ENCODE measurements at places on chromosomes 12 and 14.

DNA sequence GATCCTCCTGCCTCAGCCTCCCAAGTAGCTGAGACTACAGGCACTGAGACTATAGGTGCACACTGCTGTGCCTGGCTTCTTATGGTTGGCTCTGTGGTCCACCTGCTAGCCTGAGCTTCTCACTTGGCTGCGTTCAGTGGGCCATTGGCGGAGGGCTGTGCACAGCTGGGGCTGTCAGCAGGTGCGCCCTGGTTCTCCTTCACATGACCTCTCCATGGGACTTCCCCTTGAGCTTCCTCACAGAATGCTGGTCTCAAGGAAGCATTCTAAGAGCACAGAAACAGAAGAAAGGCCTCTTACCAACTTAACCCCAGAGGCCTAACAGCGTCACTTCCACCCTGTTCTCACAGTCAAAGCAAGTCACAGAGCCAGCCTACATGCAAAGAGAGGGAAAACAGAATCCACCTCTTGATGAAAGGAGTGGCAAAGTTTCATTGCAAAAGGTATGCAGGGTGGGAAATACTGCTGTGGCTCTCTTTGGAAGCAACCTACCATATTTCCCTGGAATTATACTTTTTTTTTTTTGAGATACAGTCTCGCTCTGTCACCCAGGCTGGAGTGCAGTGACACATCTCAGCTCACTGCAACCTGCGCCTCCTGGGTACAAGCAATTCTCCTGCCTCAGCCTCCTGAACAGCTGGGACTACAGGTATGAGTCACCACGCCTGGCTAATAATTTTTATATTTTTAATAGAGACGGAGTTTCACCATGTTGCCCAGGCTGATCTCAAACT is 9.3 kb downstream of the RILPL2 start:
- DNase-seq: no peak

GRCh38 chr12:65427646-65428045 is 149.2 kb downstream of the MSRB3 start:
- no peak for DNase-seq

- no peak for DNase-seq
These were observed 67.6 kb downstream of the NOC4L start for GRCh38 chr12:132211816-132212215.

DNA sequence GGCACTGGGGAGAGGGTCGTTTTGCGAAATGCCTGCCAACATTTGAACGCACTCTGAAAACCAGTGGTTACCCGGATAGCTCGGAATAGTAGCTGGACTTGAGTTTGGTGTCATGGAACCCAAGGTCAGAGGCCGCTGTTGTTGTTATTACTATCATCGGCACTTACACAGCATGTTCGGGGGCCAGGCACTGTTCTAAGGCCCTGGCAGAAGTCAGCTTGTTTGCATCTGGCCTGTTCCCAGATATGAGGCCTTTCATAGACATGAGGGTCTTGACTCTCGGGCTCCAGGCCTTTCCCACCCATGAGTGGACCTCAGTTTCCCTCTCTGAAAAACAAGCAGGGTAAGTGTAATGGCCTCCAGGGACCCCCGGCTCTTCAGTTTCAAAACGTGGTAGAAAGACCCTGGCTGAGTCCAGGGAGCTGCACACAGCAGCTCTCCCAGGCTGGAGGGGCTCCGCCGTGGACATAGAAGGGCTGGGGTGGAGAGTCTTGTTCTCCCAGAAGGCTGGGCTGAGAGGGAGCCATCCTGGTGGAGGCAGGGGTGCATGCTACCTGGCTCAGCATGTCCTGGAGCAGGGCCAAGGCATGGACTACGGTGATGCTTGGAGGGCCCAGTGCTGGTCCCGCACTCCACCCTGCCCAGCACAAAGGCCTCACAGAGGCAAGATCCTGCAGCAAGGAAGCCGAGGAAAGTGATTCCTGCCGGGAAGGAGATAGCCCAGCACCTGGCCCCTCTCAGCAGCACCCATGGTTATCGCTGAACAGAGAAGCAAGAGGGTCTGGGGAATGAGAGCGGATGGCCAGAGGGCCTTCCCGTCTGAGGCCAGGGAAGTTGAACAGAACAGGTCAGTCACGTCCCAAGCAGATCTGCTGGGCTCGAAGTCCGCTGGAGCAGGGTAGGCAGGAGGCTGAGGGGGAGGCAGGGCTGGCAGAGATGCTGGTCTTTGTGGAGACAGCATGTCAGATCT is 63.5 kb upstream of the C14orf180 start:
- DNase-seq: no peak

GRCh38 chr12:88624911-88625310 is 44.6 kb upstream of the KITLG start:
- DNase-seq: no peak

DNA sequence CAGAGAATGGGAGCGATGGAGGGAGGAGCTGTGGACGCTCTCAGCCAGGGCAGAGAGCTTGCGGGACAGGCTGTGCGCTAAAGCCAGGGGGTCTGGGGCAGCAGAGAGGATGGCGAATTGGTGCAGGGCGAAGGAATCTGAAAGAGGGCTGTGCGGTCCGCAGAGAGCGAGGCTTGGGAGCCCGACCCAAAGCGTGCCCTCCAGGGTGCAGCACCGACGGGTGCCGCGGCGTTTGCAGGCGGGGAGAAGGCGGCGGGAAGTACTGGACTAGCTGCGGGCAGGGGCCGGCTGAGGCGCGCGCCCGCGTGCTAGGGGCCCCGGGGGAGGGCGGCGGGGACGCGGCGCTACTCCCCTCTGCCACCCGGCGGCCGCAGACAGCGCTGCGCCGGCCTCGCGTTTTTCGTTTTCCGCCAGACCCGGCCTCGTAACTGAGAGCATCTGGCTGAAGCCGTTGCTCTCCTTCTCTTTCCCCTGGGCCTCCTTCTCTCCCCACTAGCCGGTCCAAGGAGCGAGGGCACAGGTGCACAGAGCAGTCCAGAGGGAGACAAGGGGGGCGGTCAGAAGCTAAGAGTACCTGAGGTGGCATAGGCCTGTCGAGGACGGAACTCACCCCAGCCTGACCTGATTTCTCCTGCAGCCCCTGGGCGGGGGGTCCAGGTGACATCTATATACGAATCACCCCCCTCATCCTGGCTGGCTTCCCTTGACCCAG is 24.9 kb downstream of the SLC6A12 start:
- DNase-seq: peak; percentile 54

GRCh38 chr12:108820707-108821406 is 36.5 kb downstream of the SSH1 start:
- DNase-seq: no peak

GRCh38 chr12:674272-674781 is 11.1 kb upstream of the NINJ2 start:
- DNase-seq: no peak

DNA sequence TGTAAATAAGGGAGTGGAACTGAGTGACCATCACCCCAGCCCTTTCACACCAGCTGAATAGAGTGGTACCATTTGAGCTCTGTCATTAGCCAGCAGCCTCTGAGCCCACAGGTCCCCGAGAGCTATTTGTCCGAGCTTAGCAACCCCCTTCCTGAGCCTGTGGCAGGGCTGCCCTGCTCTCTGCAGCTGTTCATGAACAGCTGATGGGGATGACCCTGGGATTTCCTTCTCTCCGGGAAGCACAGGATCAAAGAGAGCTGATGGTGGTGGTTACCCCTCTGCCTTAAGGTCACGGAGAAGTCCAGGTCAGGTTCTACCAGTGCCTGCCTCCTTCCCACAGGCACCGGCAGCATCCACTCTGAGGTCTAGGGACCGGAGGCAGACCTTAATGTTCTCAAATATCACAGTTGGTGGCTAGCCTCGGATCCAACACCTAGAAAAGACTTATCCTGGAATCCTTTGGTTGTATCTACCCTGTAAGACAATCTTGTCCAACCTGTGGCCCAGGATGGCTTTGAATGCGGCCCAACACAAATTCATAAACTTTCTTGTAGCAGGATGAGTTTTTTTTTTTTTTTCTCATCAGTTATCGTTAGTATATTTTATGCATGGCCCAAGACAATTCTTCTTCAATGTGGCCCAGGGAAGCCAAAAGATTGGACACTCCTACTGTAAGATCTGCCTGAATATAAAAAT is 81.1 kb downstream of the ESRRB start:
- no peak for DNase-seq

DNA sequence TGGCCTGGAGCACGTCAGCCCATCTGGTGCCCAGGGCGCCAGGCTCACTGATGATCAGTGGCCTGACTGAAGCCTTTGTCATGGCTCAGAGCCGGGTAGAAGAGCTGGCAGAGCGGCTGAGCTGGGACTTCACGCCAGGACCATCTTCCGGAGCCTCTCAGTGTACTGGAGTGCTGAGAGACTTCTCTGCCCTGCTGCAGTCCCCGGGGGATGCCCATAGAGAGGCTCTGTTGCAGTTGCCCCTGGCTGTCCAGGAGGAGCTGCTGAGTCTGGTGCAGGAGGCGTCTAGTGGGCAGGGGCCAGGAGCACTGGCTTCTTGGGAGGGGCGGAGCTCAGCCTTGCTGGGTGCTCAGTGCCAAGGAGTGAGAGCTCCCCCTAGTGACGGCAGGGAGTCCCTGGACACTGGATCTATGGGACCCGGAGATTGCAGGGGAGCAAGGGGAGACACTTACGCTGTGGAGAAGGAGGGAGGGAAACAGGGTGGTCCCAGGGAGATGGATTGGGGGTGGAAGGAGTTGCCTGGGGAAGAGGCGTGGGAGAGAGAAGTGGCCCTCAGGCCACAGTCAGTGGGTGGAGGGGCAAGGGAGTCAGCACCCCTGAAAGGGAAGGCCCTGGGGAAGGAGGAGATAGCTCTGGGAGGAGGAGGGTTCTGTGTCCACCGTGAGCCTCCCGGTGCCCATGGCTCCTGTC is 2.0 kb downstream of the KHNYN start:
- peak; percentile 88 for DNase-seq

DNA sequence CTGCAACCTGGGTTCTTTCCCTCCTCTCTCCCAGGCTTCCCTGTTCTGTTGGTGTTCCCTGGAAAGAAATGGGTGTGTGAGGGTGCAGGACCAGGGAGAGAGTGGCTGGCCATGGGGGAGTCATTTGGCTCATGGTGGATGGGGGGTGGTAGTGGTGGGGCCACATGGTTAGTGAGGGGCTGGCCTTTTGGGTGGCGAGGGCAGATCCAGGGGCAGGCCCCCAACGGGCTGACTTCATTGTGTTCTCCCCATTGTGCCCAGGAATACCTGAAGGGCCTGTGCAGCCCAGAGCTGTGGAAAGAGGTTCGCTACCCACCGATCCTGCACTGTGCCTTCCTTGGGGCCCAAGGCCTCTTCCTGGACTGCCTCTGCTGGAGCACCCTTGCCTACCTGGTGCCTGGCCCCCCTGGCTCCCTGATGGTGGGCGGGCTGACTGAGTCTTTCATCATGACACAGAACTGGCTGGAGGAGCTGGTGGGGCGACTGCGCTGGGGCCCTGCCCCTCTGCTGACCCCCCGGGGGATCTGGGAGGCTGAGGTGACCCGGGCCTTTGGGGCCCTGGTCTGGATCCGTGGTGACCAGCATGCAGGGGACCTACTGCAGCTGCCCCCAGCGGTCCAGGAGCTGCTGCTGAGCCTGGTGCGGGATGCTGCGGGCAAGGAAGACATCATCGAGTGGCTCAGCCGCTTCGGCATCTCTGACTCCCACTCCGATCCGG is 9.0 kb downstream of the NYNRIN start:
- DNase-seq: no peak

DNA sequence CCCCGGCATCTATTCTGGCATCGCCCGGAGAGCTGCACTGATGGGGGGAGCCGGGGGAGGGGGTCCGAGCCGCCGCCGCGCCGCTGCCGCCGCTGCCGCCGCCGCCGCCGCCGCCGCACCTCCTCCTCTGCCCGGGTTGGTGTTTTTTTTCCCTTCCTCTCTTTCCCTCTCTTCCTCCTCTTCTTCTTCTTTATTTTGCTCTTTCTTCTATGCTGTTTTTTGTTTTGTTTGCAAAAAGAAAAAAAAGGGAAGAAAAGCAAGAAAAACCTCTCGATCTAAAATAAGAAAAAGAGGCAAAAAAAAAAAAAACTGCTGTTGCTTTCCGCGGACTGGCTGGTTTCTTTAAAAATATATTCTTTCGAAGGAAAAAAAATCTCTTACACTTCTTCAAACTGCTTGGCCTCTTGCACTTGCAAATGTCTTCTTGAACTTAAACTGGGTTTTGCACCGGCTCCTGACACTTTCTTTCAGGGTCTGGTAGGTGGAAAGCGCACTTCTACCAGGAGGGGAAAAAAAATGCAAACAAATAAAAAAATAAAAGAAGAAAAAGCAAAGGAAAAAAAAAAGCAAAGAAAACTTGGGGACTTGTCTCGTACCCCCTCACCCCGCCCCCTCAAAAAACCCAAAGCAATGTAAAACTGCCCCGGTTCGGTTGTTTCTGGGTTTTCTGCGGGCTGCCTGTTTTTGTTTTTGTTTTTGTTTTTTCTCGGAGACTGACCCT is 616 bp downstream of the BCL11B start:
- no peak for DNase-seq

- DNase-seq: no peak
These were observed 193.6 kb upstream of the RASSF8 start for GRCh38 chr12:25764892-25765291.

Data from neuronal stem cell (in vitro differentiated cells).